ENCODE measurements at places on chromosomes 4 and X.

DNA sequence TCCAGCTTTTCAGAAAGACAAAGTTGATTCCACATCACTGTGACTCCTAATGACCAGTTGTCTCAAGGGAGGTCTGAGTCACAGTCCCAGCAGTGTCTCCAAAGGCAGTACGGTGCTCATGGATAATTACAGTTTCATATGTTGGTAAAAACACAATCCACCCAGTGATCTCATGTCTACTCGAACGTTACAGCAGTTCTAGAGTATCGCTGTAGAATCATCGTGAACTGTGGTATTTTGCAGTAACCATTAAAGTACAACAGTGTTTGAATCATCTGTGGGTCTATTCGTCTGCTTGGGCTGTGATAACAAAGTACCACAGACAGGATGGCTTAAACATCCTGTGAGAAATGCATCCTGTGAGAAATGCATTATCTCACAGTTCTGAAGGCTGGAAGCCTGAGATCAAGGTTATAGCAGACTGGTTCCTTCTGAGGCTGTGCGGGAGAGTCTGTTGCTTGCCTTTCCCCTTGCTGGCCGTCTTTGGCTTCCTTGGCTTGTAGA, 121.1 kb upstream of the SORBS2 start:
- DNase-seq, result no peak

DNA sequence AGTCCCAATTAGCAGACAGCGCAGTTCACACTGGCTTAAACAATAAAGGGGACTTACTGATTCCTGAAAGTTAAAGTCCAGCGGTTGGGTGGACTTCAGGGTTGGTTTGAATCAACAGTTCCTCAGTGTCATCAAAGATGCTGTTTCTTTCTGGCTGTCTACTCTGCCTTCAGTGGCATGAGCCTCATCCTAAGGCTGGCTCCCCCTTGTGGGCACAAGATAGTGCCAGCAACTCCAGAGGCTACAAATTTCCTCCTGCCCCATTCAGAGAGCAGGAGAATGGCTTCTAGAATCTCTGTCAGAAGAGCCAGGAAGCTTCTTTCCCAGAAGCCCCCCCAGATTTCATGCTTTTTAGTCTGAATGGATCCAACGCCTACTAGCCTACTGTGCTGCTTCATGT, 82.4 kb upstream of the MTM1 start:
- DNase-seq, result peak; percentile 42

GRCh38 chr4:4990857-4991540, 28.3 kb downstream of the CYTL1 start:
- peak; percentile 64 for DNase-seq

GRCh38 chr4:82784681-82785610, 13.7 kb downstream of the SCD5 start:
- DNase-seq, result no peak

DNA sequence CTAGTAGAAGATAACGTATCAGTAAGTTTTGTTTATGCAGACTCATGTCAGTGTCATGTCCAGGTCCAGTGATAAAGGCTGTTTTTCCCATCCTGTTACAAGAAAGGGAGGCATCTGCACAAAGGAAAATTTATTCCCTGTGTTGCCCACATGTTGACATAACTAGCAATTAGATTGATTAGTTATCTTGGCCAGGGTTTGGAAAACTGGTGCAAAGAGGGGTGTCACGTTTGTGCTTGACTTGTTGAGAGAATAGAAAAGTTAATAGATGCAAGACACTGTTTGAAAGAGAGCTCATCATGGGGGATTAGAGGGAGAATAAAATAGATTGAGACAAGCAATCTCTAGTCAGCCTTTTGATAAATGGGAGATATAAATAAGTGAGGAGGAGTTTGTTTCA, 1357.0 kb upstream of the AGA start:
- no peak for DNase-seq

DNA sequence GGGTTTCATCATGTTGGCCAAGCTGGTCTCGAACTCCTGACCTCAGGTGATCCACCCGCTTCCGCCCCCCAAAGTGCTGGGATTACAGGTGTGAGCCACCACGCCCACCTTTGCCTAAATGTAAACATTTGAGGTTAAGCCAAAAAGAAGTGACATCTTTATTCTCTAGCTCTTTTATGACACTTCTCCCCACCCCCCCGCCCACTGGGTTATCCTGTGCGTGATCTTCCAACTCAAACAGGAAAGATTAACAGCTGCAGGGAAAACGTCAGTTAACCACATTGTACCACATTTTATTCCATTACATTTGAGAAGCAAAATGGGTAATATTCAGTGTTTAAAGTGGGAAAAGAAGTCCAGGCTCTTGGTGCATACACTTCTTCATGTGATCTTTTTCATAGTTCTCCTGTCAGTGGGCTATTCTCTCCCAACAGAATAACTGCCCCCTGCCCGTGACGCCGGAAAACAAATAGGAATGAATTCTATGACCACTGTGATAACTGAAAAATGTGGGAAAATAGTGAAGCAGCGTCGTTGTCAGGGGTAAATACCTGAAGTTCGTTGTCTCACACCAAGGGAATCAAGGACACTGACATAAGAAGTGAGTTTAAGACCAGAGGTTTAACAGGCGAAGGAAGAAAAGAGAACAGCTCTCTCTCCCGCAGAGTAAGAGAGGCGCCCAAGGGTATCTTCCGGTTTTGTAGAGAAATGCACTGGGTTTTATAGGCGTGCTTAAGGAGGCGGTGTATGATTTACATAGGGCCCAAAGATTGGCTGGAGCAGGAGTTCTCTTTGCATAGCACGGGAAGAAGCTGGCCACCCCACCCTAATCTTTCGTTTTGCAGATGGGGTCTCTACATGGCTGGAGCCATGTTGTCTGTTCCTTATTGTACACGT, 9.7 kb upstream of the SRD5A3 start:
- no peak for DNase-seq

DNA sequence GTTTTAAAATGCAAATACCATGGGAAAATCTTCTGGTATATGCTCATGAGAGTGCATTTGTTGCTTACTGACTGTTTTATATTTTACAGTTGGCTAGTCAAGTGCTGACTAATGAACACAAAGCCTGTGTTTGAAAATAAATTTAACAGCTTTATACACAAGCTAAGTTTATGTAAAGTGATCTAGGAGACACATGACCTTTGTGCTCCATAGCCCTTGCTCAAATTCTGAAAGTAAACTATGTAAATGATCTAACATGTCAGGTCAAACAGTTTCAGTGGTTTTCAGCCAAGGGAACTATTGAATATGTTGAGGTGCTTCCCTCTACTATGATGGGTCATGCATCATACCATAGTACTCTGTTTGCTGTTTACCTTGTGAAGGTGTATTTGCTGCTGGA, 36.7 kb downstream of the DIAPH2 start:
- DNase-seq, result no peak

DNA sequence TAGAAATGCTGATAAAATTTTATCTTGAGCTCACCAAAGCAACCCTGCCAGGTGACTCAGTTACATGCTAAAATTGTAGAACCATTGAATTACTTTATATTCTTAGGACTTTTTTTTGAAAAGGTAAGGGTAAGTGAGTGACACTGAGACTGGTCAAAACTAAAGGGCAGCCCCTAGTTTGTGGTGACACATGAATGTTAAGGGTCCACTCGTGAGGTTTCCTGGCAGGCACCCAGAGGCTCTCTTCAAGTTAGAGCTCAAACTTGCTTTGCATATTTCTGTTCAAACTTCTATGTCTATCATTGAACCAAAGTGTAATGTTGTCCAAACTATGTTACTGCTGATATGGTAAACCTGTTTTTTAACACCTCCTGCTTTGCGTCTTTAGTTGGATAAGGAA, 30.5 kb downstream of the TMPRSS11D start:
- DNase-seq, result no peak

GRCh38 chr4:102533904-102534303, 32.7 kb downstream of the NFKB1 start:
- no peak for DNase-seq

- no peak for DNase-seq
These were observed 999.1 kb downstream of the STPG2 start for GRCh38 chr4:97144199-97144598.

GRCh38 chr4:105674011-105674410, 34.5 kb downstream of the INTS12 start:
- DNase-seq, result no peak

DNA sequence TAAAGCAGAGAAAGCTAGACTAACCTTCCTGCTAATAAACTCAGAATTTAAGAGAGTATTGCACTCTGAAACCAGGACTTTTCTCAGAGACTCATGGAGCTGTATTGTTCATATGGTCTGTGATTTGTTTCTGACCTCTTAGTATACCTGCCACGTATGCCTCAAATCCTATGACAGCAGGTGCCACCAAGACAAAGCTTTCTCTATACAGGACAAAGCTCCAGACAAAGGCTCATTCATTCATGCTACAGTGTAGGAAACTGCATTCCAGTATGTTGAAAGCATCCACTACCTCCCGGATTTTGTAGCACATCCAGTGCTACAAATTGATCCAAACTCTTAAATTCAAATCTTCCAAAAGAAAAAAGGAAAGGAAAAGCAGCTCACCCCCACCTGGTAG, 178.3 kb downstream of the CHIC2 start:
- no peak for DNase-seq

DNA sequence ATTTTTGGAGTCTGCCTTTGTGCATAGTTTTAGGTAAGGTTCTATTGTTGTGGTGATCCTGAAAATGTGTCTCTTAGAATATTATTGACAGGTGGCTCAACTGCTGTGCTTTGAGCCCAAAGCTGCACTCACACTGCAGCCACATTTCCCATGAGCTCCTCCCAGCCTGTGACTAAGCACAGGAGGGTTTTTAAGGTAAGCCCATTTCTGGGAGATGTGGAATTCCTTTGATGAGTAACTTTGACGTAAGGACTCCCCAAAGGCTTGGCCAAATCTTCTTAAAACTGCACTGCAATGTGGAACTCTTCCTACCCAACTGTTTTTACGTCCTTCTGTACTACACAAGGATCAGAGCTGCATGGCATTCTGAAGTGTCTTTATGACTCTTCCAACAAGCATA, 20.0 kb upstream of the TMPRSS11A start:
- DNase-seq, result no peak

- no peak for DNase-seq
These were observed 71.1 kb upstream of the KCNIP4 start for GRCh38 chr4:22019676-22020075.

- DNase-seq, result peak; percentile 75
These were observed at the start of gene OPHN1 for GRCh38 chrX:68433155-68433980. Gene OPHN1, minus strand, starts transcription at chrX:68433495. Its CDS starts 475 bp downstream, at chrX:68433020.

Measured in ACHN (cell line).